Activated CD8-positive, alpha-beta memory T cell treated with anti-CD3 and anti-CD28 coated beads for 24 hours (primary cell): ENCODE measurements at places on chromosomes 3 and 15.
A peak's percentile ranks its signal among the peaks of the same experiment; 100 is the strongest.

- DNase-seq: no peak
Observed at GRCh38 chr3:186638259-186638658, 1.9 kb upstream of the FETUB start.

- DNase-seq: no peak
Observed at GRCh38 chr3:158264894-158265293, 155.0 kb downstream of the RSRC1 start.

DNA sequence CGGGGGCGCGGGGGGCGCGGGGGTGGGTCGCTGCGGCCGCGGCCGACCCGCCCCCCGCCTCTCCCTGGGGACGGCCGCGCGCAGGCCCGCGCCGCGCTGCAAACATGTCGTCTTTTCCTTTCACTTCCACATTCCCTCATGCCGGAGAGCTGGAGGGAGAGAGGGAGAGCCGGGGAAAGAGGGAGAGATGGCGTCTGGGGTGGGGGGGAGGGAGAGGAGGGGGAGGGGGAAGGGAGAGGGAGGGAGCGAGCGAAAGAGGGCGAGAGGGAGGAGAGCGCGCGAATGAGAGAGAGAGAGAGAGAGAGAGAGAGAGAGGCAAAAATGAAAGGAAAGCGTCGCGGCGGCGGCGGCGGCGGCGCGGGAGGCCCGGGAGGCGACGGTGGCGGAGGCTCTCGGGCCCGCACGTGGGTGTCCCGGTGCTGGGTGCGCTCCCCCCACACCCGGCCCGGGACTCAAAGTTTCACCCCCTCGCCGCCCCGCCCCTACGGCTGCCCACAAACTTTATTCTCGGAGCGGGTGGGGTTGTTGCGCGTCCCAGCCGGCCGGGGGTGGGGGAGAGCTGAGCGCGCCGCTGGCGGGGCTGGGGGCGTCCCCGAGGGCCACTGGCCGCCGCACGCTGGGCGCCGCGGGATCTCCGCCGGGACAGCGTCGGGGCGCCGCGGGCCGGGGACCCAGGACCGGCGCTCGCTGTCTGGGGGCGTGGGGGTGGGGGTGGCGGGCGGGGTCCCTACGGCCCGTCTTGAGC lies 731 bp downstream of the ZNF710 start:
- DNase-seq: peak; percentile 83

DNA sequence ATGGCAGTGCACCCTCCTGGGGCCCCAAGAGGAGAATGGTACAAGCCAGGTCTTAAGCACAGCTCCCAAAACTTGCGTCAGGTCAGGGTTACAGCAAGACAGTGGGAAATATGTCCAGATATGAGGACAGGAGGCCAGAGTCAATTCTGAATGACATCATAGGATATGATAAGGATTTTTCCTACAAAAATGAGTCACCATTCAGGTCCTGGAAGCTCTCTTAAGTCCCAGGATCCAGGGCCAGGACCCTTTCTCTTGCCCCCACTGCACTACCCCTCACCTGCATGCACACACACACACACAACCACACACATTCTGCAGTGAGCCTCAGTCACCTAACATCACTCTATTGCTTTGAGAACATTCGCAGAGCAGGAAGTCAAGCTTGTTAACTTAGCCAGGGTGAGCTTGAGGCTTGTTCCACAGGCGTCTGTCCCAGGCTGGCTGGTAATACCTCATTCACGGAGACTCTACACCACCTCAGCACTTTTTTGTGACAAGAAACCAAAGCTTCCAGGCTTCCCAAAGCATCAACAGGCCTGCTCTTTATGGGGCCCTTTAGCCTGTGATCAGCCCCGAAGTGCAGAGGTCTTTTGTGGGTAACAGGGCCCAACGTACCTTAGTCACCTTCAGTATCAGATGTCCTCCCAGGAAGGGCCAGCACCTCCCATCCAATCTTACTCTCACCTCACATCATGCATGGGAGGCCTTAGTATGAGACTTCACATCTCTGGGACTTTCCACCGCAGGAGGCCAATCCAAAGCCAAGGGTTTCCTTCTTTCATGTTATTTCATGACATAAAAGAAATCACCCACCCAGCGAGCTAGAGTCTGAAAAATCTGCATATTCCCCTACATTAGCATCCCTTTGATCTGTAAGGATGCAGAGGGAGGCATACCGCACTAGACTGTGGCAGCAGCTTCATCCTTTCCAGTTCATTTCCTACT lies 74.0 kb upstream of the LIPC start:
- peak; percentile 67 for DNase-seq

- no peak for DNase-seq
Observed at GRCh38 chr3:111784001-111784400, 75.1 kb upstream of the PHLDB2 start.

GRCh38 chr15:64070965-64071851 lies 22.4 kb downstream of the CIAO2A start:
- DNase-seq: no peak

- no peak for DNase-seq
Observed at GRCh38 chr3:29892976-29893554, 612.2 kb downstream of the RBMS3 start.

GRCh38 chr3:44109771-44110361 lies 131.8 kb upstream of the TOPAZ1 start:
- no peak for DNase-seq

- DNase-seq: no peak
Observed at GRCh38 chr3:107543666-107544065, 20.9 kb downstream of the BBX start.

DNA sequence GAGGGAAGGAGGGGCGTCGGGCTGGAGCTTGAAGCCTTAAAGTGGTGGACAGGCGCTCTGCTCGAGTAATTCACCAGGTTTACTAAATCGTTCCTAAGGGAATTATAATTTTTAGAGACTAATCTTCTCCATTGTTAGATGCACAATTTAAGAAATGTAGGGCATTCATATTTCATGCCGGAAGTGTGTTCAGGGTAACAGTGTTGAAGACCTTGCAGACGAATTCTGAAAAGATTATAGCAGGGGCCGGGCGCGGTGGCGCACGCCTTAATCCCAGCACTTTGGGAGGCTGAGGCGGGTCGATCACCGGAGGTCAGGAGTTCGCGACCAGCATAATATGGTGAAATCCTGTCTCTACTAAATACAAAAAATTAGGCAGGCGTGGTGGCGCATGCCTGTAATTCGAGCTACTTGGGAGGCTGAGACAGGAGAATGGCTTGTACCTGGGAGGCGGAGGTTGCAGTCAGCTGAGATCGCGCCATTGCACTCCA lies 365 bp upstream of the GTF2A2 start:
- DNase-seq: peak; percentile 59

- DNase-seq: no peak
Observed at GRCh38 chr3:193922034-193922774, 213.7 kb upstream of the HES1 start.

GRCh38 chr3:149280671-149281349 lies 52.6 kb downstream of the TM4SF18 start:
- DNase-seq: no peak

- no peak for DNase-seq
Observed at GRCh38 chr15:41862515-41863116, 24.0 kb downstream of the PLA2G4B start.

GRCh38 chr3:120059081-120059864 lies 35.0 kb downstream of the GSK3B start:
- DNase-seq: no peak

- no peak for DNase-seq
Observed at GRCh38 chr15:51396921-51397320, 55.5 kb downstream of the GLDN start.

GRCh38 chr3:47722859-47723258 lies 58.8 kb downstream of the SMARCC1 start:
- DNase-seq: no peak

DNA sequence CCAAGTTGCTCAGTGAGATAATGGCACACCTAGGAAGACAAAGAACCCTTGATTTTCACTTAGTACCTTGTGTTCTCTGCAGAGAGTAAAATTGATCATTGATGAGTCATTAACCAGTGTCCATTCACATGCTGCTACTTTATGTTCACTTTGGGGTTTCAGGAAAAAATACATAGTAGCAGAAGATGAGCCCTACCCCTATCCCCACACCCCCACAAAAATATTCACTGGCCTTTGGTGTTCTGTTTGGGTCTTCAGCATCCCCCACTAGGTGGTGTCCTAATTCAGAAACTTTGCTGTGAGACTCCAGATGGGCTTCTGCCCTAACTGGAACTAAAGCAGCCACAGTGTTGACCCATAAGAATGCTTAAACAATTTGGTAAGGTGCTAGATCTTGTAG lies 178.8 kb downstream of the KLHL25 start:
- DNase-seq: no peak

- DNase-seq: no peak
Observed at GRCh38 chr3:127422663-127423375, 135.0 kb upstream of the PRR20G start.

DNA sequence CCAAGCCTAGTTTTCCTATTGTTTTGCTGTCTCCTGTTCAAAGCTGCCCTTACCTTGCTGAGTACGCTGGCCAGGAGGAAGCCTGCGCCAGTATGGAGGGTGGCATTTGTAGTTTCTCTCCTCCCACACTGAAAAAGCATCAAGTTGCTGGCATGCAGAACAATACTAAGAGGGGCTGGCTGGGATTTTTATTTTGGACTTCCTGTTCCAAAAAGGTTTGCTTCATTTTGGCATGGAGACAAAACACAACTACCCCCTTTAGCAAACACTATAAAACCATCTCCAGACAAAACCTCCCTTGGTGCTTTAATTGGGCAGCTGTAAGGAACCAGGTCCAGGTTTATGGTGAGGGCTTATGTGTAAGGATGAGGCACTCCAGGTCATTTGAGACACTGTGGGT lies 457.6 kb downstream of the PDCD6IP start:
- DNase-seq: no peak

- no peak for DNase-seq
Observed at GRCh38 chr15:52785672-52786406, 4.3 kb downstream of the ONECUT1 start.
